Left renal pelvis (tissue), 4 donors: ENCODE measurements at places on chromosomes 16 and 17.

- peak; percentile 70 for DNase-seq
Observed at GRCh38 chr17:82781894-82782274, 30.0 kb downstream of the TBCD start.

DNA sequence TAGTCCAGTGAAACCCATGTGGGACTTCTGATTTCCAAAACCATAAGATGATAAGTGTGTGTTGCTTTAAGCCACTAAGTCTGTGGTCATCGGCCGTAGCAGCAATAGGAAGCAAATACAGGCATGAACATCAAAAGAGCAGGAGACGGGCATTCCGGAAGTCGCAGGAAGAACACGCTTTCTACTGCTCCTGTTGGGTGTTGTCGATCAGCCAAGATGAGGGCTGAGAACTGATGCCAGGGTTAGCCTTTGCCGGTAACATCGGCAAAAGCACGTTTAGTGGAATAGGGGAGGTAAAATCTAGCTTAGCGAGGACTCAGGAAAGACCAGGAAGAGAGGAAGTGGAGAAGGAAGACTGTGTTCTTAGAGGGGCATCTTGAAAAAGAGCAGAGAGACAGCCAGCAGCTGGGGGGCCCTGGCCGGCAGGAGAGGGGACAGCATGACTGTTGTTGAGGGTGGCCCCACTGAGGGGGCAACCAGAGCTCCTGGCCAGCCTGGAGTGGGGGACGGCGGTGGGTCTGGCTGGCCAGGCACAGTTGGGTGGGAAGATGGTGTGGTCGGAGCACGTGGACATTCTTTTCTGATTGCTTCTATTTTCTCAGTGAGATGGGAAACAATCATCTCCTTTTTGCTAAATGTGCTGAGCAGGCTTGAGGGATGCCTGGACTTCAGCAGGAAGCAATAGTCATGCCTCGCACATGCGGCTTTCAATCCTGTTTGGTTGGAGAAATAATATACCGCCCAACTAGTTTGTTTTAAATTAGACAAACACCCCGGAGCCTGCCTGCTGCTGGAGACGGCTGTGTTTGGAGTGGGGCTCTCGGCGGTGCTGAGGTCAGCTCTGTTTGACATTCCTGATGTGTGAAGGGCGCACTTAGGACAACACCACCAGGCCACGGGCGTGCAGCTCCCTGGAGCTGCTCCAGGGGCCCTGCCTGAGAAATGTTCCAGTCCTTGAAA lies 109.9 kb downstream of the METRNL start:
- DNase-seq: no peak

- no peak for DNase-seq
Observed at GRCh38 chr16:22660441-22661160, 149.9 kb downstream of the NPIPB5 start.

DNA sequence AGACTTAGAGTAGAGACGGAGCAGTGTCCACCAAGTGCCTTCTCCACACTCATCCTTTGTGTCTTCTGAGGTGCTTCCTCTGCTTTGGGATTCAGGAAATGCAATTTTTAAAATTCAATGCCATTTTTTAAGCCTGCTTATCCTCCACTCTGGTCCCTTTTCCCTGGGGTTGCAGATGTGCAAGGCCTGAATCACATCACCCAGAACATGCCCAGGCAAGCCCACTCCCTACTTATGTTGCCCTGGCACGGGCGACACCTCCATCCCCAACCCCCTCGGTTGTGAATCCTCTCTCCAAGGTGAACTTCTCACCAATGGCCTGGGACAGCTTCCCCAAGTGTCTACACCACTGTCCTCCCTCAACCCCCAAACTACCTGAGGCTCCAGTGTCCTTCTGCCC lies 116.2 kb downstream of the C17orf67 start:
- no peak for DNase-seq

DNA sequence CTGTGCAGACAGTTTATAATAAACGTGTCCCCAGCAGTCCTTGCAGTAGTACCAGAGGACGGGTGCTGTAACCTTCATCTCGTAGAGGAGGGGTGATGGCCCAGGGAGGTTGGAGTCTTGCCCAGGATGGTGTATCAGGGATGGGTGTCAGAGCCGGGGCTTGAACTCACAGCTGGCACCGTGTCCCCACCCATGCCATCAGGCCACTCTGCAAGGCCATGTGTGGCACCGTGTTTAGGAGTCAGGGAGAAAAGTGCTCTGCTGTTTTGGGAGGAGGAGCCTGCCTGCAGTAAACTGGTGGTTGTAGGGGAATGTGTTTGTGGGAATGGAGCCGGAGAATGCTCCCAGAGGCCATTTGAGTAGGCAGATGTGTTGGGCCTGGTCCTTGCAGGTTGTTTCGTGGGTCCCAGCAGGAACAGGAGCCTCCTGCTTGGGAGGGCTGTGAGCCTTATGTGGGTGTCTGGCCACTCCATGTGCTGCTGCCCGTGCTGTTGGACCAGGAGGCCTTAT lies 1.7 kb downstream of the ADORA2B start:
- no peak for DNase-seq

DNA sequence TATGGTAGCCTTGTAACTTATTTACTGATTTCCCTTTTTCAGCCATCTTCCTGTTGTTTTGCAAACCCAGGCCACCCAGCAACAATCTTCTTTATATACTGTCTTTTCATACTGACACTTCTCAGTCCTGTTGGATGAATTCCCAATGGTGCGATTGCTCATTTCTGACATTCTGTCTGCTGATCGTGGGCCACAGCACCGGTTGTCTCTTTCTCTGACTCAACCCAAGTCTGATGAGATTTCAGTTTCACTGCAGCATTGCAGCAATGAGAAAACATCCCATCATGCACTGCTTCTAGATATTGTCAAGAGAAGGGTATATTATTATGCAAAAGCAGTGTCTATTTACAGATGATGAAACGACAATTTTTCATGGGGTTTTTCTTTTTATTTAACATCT lies 349.2 kb upstream of the HSBP1 start:
- DNase-seq: no peak

DNA sequence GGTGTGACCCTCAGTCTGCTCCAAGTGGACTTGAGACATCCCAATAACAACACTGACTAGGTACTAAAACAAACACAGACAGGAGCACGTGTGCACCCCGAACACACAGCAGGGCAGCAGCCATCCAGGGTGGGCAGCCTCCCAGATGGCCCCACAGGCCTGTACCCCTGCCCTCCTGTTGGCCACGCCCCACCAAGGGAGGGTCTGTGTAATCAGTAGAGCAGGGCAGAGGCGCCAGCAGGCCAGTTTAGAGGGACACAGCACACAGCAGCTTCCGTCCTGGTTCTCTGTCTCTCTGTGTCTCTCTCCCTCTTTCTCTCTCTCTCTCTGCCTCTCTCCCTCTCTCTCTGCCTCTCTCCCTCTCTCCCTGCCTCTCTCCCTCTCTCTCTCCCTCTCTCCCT lies 21.4 kb downstream of the ACTG1 start:
- DNase-seq: no peak

GRCh38 chr17:63646488-63646806 lies 24.2 kb downstream of the MAP3K3 start:
- DNase-seq: no peak

DNA sequence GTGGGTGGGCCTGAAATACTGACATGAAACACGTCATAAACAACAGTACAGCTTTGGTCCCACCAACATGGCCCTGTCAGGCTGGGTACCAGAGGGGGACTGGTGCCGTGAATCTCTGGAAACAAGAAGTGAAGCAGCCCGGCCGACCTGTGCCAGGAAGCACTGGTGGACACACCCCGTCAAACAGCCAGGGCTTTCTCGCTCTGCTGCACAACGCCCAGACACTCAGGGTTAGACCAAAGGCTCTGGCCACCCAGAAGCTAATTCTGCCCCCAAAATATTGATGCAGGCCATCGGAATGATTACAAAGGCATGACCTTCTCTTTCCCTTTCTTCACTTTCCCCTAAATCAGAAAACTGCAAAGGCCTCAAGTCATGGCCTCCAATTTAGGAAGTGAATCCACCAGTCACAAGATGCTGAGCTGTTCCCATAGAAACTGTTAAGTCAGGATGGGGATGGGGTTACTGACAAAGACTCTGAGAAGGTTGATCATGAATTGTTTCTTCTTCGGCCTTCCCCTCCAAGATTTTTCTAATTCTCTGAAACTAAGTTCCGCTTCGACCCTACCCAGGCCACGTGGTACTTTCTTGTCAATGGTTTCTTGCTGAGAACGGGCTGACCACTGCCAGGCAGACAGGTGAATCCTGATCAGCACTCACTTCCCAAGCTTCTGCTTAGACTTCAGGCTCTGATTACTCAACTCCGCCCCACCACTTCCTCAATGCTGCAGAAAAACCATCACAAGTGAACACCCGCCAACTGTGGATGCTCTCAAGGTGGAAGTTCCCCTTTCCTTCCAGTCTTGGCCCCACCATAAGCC lies 6.7 kb downstream of the PITPNA start:
- no peak for DNase-seq

DNA sequence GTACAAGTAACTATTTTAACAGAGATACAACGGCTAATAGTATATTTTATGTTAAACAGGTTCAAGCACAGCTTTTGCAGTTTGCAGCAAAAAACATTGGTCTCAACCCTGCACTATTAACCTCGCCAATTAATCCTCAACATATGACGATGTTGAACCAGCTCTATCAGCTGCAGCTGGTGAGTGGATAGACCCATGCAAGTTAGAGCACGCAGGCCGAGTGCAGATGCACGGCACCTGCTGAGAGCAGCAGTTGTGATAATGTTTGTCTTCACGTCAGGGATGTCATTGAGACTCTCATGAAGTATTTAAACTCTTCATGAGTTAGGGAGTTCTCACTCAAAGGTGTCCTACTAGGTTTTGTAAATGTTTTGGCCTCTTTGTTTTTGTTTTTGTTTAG lies 45.6 kb downstream of the TMC6 start:
- no peak for DNase-seq

GRCh38 chr17:81150377-81151077 lies 14.8 kb upstream of the PVALEF start:
- DNase-seq: no peak

DNA sequence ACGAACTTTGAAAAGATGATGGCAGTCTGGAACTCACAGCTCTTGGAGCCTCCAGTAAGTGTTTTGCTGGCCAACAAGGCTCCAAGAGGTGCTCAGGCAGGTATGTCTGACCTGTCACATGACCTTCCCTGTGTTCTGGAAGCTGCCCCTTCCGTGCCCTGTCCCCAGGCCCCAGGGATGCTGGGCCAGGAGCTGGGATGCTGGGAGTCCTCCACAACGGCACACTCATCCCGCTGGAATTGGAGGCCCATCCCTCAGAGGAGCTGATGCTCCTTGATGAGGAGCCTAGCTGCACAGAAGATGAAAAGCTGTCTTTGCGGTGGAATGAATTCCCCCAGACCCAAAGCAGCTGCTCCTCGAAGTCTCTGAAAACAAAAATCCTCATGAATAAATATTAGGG lies 47.8 kb downstream of the HOXB1 start:
- DNase-seq: no peak

DNA sequence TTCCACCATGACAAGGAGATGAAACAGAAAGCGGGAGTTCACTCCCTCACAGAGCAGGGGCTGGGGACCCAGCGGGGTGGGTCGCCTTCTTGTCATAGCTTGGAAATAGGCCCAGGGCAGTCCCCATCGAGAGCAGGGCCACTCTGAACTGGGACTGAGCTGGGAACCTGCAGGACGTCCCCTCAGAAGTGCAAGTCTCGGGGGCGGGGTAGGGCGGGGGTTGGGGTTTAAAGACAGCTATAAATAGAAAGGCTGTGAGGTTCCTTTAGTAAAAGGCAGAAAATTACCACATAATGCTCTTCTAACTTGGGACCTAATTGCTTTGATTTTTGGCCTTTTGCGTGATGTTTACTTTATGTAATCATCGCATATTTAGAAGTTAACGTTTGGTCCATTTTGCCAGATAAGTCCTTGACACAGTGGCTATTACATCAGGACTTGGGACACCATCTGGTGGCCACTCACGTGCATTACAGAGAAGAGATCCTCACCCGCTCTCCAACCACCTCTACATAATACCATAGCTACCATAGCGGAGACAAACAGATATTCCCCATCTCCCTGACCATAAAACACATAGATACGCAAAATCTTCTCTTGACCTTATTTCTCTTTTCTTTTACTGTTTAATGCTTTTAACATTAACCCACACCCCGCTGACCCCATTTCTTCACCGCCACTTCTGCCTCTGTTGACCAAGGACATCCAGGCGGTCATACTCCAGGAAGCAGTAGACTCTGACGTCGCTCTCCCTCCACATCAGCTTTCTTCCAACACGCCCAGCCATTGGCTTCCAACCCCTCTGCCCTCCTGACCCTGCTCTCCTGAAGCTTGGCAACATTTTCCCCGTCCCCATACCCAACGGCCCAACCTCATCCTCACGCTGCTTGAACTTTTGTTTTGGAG lies 27.5 kb upstream of the PIK3R6 start:
- DNase-seq: peak; percentile 25

DNA sequence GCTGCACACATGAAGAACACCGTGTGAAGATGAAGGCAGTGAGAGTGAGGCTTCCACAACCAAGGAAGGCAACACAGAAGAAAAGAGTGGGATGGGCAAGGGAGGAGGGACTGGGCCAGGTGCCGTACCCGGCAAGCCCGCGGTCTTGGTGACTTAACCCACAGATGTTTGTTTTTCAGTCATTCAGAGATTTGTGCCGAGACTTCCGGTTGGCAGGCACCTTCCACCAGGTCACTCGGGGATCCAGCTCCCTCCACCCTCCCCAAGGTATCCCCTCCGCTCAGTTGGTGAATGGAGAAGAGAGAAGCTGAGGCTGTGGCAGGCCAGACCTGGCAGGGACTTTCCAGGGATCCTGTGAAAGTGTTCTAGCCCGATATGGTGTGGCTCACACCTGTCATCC lies 4.9 kb upstream of the KREMEN2 start:
- DNase-seq: no peak

- no peak for DNase-seq
Observed at GRCh38 chr17:78595135-78595810, 18.1 kb upstream of the DNAH17 start.

- DNase-seq: no peak
Observed at GRCh38 chr17:51407576-51407975, 147.2 kb downstream of the UTP18 start.

- DNase-seq: no peak
Observed at GRCh38 chr16:56984639-56985038, 4.7 kb upstream of the NLRC5 start.

DNA sequence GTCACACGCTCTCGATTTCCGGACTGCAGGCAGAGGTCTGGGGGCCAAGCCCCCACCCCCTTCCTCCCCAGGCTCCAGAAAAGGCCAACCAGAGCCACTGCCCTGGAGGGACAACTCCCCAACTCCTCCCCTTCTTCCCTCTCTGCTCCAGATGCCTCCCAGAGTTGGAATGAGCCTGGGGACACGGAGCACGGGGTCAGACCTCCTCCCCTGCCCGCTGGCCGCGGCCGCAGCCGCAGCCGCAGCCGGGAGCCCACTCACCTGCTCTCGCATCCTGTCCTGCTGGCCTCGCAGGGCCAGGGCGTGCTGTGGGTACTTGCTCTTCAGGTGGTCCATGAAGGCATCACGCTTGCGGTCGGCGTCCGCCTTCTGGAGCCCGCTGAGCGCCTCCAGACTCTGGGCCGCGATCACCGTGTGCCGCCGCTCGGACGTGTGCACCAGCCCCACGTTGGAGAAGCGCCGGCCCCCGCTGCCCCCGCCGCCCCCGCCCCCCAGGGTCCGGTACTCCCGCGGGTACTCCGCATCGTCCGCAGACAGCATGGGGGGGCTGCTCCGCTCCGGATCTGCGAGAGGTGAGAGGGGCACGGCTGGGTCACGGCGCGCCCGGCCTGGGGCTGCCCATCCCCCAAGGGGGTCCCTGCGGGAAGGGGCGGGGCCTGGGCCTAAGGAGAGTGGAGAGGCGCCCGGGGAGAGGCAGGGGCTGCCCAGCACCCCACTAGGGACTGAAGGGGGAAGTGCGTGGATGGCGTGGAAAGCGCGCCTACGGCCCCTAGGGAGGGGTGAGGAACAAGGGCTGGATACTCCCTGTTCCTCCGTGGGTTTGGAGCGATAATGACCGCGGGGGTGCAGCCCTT lies 27.3 kb downstream of the SRCIN1 start:
- no peak for DNase-seq
